IPS DF 6.9 (cell line): ENCODE measurements at places on chromosomes 7 and 10.

DNA sequence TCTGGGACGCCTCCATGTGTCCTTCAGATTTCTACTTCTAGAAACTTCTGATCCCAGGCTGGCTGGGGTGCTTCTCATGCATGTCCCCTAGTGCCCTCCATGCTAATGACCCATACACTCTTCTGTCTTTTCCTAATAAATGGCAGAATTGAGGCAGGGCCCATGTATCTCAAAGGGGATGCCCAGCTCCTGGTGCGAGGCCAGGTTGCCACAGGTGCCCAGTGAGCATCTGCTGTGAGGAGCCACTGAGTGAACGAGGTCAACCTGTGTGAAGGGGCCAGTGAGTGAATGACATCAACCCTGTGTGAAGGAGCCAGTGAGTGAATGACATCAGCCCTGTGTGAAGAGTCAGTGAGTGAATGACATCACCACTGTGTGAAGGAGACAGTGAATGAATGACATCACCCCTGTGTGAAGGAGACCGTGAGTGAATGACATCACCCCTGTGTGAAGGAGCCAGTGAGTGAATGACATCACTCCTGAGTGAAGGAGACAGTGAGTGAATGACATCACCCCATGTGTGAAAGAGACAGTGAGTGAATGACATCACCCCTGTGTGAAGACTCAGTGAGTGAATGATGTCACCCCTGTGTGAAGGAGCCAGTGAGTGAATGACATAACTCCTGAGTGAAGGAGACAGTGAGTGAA, 478.9 kb downstream of the PTPRN2 start:
- DNase-seq, result no peak

DNA sequence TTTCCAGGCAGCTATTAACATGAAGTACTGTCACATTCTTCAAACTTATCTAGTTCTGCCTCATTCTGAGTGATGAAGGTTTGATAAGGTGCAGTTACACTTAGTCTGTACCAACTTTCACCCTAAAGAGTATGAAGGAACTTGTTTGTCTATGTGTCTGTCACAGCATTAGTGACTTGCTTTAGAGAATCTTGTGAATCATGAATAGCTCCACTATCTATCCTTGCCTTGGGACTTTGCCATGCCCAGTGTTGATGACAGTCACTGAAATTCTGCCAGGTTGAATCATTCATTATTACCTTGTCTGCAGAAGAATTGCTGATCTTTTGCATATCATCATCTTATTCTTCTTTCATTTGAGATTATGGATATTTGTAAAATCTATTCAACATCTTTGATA, 50.9 kb upstream of the A1CF start:
- no peak for DNase-seq

- DNase-seq, result no peak
These were observed 4.7 kb downstream of the GLI3 start for GRCh38 chr7:42232275-42232674.

GRCh38 chr10:48605786-48606529, 1.1 kb upstream of the ARHGAP22 start:
- DNase-seq, result no peak

- DNase-seq, result no peak
These were observed 2.7 kb upstream of the CUL2 start for GRCh38 chr10:35092851-35093250.

DNA sequence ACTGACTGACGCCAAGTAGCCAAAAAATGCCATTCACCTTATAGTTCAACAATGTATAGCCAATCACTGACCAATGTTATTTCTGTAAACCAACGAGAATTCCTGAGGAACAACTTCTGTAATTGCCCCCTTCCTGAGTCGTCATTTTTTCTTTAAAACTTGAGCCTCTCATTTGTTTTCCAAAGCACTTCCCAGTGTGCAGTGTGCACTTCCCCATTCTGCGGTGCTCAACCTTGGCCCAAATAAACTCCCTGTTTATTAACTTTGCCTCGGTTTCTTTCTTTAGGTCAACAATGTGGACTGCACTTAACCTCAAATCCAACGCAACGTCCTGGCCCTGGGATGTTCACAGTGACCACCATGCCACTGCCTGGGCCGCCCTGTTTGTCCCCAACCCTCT, 15.1 kb downstream of the PKD1L1 start:
- no peak for DNase-seq

- no peak for DNase-seq
These were observed 56.1 kb downstream of the CPVL start for GRCh38 chr7:29090151-29090805.

- DNase-seq, result no peak
These were observed 240.9 kb upstream of the KAT6B start for GRCh38 chr10:74585231-74586087.

GRCh38 chr10:52597189-52597863, 175.3 kb downstream of the MBL2 start:
- no peak for DNase-seq

- DNase-seq, result no peak
These were observed 965 bp upstream of the ERVW-1 start for GRCh38 chr7:92478711-92479110.

DNA sequence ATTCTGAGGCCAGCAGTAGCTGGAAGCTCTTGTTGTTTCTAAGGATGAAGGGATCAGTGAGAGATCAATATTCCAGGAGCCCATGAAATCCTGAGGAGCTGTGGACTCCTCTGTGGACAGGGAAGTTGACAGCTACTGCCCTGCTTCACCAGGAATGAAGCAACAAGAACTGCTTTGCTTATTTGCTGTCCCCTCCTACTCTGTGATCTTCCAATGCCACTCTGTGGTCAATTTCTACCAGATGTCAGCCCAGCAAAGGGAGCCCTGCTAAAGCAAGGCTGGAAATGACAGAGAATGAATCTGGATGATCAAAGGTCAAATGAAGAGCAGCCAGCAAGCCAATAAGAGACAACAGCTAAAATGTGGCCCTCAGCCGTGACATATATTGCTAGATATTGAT, 227.5 kb upstream of the CHRM2 start:
- DNase-seq, result no peak
